ENCODE measurements at places on chromosomes 3 and 15.

DNA sequence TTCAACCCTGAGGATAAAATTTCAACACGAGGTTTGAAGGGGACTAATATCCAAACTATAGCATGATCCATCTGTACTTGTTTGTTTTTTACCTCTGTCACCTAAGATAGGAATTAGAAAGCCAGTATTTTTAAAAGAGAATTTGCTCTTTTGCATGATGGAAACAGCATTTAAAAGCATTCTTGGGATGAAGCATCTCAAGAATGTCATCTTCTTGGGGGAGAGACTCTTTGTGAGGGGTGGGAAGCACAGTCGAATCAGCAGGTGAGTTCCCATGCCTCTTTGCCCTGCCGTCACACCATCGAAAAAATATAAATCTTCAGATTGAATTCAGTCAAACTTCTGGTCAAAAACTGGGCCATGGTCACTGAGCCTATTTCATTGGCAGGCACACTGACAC lies 55.3 kb upstream of the BCHE start:
- DNase-seq, result no peak

GRCh38 chr15:85741662-85742061 lies 53.1 kb downstream of the KLHL25 start:
- no peak for DNase-seq

DNA sequence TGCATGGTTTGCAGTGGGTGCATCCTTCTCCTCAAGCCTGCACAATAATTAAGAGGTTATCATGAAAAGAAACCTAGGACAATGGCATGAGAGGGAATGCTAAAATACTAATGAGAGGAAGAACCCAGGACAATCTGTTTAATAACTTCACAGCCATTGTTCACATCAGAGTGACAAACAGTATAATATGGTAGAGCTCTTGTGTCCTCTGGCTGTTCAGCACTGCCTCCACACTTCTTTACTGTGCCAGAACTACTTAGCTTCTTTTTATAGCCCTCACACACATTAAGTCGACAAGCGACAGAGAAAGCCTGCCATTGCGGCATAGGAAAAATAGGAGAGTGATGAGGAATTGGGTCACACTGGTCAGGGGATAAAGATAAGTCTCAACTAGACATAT lies 65.0 kb upstream of the MEIS2 start:
- DNase-seq, result no peak

GRCh38 chr3:79844176-79844575 lies 76.4 kb upstream of the ROBO1 start:
- no peak for DNase-seq

- no peak for DNase-seq
These were observed 165.5 kb downstream of the MEX3B start for GRCh38 chr15:81880314-81880713.

DNA sequence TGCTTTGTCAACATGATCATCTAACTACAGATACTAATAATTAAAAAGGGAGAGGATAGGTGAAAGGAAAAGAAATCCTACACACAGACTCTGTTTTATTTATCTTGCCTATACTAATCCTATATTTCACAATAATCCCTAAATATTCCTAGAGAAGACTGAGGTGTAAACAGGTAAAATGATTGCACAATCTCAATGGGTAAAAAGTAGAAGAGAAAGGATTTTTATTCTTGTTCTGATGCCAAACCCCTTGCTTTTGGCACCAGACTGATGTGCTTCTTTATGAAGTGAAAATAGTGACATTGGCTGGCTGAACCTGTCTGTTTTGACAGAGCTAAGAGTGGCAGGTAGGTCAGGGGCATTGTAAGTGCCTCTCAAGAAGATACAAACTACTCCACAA lies 101.9 kb upstream of the ZPLD1 start:
- no peak for DNase-seq

DNA sequence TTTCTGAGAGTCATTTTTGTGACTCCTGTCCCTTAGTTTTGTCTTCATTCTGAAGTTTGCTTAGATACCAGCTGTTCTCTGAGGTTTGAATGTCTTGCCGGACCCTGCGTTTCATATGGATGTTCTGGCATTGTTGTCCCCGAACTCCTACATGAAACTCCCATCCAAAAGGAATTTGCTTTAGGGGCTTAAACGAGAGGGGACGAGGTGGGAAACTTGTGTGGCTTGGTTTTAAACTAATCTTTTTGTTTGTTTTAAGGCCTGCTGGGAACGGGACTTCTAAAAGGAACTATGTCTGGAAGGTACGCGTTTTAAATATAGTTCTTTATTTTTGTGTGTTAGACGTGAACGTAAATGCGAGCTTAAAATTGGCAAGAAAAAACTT lies 679 bp downstream of the RPL35A start:
- DNase-seq, result no peak

GRCh38 chr3:184133840-184134745 lies 1.1 kb upstream of the EIF2B5 start:
- no peak for DNase-seq

- DNase-seq, result no peak
These were observed 423.6 kb upstream of the ARL6 start for GRCh38 chr3:97340940-97341339.

DNA sequence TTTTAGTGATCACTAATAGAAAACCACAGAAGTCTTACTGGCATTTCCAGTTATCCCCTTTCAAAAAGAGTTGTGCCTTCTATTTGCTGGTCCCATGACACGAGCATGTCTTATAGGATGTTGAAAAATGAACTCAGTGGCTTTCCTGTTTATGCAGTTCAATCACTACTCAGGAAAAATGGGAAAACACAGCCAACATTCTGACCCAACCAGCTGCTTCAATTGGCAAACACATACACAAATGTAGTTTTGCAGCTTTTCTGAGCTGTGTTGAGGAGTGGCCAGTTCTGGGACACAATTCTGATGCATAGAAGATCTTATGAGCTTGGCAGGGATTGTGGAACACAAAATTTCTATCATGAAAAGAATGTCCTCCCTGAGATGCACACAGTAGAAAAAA lies 40.3 kb downstream of the FSTL1 start:
- no peak for DNase-seq

- no peak for DNase-seq
These were observed 20.2 kb downstream of the LRIG1 start for GRCh38 chr3:66480666-66481065.

DNA sequence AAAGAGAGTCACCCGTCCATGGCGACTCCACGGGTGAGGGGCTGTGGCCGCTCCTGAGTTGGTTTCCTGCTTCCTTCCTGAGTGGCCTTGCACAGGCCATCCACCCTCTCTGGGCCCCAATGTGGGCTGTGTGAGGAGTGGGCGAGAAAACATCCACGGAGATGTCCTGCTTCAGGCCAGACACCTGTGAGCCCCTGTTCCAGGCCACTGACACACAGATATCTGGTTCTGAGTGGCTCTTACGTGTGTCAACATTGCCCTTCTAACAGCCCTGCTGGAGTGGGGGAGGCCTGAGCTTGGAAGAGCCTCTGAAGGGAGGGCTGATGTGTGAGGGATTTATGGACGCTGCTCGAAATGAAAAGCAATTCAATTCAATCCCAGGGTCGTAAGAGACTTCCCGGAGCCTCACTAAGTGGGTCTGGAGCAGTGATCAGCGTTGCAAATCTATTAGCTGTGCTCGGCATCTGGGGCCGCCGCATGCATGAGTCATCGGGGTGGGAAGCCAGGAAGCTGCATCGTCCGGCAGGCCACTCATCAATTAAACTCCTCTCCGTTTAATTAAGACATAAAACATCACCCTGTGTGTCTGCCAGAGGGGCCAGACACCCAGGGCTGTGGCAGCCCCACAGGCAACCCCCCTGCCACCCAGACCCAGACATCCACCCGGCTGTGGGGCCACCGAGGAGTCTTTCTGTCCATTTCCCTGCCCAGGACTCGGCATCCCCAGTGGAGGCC lies 20.0 kb upstream of the PRR23E start:
- no peak for DNase-seq

- DNase-seq, result no peak
These were observed 98.3 kb downstream of the ANO10 start for GRCh38 chr3:43523454-43524053.

DNA sequence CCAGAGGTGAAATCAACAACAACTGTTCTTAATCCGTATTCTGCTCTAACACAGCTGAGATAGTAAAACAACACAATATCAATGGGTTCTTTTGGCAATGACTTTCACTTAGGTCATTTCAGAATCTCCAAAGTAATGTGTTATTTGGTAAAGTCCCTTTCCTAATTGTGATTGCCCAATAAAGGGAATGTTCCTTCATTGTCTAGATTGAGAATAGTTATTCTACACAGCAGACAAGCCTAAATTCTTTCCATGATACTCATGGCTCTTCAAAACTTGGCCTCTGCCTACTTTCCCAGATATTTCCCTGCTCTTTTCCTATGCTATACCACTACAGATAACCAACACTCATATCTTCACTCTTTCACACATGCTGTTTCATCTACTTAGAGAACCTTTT lies 219.8 kb downstream of the FMN1 start:
- DNase-seq, result no peak

GRCh38 chr3:94175677-94176076 lies 112.8 kb downstream of the NSUN3 start:
- DNase-seq, result no peak

DNA sequence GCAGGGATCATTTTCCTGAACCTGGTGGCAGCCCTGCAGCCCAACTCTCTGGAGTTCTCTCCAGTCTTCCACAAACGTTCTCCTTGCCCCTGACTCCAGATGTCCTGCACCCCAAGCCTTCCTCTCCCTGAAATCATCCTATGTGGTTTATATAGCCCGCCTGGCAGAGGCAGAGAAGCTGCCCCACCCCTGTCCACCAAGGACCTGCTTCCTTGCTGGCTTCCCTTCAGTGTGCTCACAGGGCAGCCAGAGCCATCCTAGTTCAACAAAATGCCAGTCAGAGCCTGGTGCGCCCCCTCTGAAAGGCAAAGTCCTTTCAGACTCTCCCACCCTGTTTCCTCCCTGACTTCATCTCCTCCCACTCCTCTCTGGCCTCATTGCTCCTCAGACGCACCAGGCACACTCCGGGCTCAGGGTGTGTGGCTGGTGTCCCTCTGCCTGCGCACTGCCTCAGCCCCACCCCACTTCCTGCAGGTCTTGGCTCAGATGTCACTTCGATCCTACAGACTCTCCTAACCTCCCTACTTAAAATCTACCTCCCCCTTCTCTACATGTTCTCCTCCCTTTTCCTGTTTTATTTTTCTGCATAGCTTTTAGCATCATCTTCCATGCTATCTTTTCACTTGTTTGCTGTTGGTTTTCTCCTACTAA lies 5.9 kb downstream of the KBTBD13 start:
- no peak for DNase-seq

DNA sequence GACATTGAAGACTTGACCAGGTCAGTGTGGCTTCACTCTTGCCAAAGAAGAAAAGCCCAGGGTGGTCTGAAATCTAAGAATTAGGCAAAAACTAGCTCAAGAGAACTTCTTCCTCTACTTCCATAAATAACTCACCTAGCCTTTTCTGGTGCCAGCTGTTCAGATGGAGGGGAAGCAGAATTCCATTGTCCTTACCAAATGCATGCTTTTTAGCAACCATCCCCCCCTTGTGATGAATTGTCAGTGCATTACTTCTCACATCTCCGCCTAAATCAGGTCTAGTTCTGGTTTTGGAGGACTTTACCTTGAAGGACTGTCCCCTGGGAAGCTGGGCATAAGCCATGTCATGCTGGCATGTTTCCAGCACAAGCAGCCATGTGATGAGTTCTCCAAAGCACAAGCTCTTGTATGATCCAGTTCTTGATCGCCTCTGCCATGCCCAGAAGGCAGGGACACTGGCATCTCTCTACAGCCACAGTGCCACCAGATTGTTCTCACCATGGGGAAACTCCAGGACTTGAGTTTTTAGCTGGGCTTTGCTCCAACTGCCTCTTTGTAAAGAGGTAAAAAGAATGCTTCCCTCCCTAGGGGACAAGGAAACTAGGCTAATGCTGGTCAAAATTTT lies 96.4 kb upstream of the IL12A start:
- no peak for DNase-seq

DNA sequence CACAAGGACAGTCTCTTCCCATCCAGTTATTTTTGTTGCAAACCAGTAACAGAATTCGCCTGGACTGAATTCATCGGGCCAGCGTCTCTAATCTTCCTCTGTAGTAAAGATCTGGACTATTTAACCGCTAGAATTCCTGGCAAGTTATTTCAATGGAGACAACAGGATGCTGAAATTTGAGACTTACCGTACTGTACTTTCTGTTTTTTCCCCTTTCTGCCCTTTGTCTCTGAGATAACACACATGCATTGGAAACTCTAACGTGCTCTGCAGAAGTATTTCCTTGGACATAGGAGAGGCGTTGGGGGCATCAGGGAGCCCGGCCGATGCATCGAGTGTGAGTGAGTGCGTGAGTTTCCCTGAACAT lies 61.5 kb downstream of the ASB7 start:
- DNase-seq, result no peak

- no peak for DNase-seq
These were observed 8.4 kb downstream of the CHSY1 start for GRCh38 chr15:101243420-101243819.

- DNase-seq, result no peak
These were observed 37.7 kb upstream of the PARP14 start for GRCh38 chr3:122642935-122643334.

DNA sequence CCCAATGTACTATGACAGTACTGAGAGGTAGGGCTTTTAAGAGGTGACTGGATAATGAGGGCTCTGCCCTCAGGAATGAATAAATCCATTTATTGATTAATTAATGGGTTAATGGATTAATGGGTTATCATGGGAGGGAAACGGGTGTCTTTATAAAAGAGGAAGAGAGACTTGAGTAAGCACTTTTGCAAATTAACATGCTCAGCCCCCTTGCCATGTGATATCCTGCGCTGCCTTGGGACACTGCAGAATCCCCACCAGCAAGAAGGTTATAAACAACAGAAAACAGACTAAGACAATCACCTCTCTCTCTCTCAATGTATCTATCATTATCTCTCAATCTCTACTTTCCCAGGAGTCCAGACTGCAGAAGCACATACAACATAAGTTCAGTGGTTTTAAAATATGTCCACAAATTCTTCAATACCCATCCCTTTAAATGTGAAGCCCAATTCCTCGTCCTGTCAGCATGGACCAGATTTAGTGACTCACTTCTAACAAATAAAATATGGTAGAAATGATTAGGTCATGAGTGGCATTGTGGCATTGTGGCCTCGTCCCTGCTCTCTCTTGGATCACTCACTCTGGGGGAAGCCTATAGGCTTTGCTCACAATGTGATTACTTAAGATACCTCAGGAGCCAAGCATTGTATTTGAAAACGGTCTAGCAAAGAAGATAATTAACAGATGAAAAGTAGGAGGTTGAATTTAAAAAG lies 40.0 kb upstream of the IL12A start:
- no peak for DNase-seq

DNA sequence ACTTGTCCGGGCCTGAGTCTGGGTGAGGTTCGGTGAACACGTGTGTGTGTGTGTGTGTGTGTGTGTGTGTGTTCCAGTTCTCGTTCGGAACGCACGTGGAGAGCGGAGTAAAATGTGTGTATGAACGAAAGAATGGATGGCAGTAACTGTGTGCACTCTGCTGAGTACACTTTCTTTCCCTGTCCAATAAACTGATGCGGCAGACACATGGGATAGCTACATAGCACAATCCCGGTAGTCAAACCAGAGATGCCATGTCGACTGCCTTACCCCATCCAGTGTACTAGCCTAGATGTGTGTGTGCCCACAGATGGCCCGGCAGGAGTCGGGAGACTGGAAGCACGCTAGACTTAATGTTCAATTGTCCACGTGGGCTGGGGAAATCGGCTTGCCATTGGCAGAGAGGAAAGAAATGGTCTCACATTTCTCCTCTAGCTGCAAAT lies 507 bp upstream of the GOLIM4 start:
- no peak for DNase-seq

Measured in cortex of kidney (tissue), 1 donor.